ENCODE measurements at places on chromosomes 6 and 20. TPM values are rescaled to one million over a fixed set of nuclear protein-coding genes. Genes with fewer than 3 reads are reported as not detected.

The HDDC2 gene
- 61.7 TPM for total RNA-seq

The WFDC10B gene
- total RNA-seq = 0.26 TPM

The ZBP1 gene
- total RNA-seq = not detected

The TEAD3 gene
- total RNA-seq = 3.8 TPM

The OVOL2 gene
- total RNA-seq = not detected

The PROKR2 gene
- total RNA-seq = not detected

The FKBP5 gene
- total RNA-seq = 1.7 TPM

Data from bronchial smooth muscle cell (primary cell).